ENCODE measurements at places on chromosomes 6 and 20.

DNA sequence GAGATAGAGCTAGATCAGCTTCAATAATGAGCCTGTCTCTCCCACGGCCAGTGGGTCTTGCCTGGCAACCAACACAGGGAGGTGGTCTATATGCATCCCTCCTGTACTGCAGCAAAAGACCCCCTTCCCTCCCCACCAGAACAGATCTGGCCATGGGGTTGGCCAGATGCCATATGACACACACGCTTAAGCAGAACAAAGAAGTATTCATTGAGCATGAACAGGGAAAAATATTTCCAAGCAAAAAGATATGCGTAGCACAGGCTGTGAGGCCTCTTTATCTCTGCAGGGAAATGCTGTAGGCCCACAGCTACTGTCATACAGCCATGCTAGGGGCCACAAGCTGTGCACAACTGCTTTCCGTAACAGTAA, 73.4 kb upstream of the NRSN1 start:
- DNase-seq: no peak

DNA sequence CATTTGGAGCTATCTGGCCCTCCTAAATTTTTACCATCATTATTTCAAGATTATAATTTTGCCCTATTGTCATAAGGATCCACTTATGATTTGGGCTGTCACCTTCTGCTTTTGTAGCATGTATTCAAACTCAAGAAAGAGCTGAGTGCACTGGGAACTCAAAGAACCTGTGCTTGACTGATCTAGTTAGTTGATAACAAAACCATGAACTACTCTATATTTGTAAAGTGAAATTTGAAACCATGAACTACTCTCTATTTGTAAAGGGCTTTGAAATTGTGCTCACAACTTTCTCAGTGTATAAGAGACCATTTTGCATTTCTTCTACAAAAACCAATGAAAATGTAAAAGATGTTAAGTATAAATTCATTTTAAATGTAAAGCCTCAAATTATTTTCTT, 77.5 kb upstream of the POPDC3 start:
- DNase-seq: no peak

- peak; percentile 37 for DNase-seq
Measured at GRCh38 chr6:137043710-137044365, 927 bp downstream of the IL20RA start.

DNA sequence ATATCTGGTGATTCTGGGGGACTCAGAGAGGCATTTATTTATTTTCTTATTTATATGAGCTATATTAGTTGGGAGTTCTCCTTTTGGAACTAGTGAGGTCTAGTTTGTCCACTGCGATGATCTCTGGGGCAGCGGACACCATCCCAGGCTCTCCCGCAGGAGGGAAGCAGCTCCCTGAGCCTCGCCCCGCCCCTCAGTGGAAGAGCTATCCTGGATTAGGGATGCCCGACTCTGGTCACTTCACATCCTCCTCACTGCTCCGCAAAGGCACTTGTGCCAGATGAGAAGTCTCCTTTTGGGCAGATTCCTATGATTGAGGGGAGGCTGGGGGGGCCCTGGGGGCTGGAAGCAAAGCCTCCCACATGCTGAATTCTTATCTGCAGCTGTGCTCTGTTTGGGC, 3.6 kb upstream of the MAS1 start:
- DNase-seq: no peak

DNA sequence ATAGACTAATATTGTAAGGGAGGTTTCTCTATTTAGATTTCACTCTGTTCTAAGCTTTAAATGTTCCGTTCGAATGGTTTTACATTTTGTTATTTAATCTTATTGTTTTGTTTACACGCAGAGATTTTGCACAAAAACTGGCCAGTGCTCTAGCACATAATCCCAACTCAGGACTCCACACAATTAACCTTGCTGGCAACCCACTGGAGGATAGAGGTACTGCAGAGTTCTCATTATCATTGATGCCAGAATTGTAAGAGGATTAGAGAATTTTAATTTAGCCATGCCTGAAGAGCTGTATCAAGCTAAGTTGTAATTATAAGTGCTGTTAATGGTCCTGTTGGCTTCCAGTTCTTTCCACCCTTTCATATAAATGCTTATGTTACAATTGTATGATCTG, 179.7 kb upstream of the SCGN start:
- no peak for DNase-seq

GRCh38 chr6:28710466-28711191, 184.9 kb downstream of the GPX5 start:
- DNase-seq: peak; percentile 66

GRCh38 chr6:149723771-149724417, 6.0 kb upstream of the LATS1 start:
- peak; percentile 61 for DNase-seq

DNA sequence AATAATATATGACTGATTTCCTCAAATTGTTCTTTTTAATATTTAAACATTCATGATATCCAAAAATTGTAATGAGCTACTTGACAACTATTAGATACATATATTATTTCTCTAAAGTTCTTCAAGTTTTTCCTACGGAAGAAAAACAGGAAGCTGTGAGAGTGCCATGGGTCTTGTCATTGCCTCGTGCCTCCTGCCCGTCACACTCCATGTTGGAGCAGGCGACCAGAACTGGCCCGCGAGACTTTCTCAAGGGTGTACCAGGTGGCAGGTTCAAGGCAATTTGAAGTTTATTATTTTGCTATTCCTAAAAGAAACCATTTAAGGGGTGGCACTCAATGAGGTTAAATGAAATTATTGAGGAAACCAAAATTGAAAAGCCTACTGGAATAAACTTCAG, 337.2 kb downstream of the HACE1 start:
- DNase-seq: no peak

DNA sequence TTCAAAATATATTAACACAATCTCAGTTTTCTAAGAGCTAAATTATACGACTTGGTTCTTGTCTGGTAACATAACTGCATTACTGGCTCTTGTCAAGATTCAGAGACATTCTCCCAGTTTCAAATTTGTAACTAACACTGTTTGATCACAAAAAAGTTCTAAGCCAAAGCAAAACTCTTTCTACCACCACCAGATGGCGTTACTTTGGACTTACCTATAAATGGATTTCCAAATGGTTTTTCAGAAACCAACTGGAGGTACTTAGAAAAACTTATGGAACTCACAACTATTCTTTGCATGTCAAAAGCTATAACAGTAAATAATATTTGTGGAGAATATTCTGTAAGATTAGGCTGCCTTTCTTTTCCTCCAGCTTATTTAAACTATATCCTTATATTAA, 34.2 kb upstream of the GFRAL start:
- peak; percentile 2 for DNase-seq

- peak; percentile 76 for DNase-seq
Measured at GRCh38 chr6:56040223-56040622, 164.8 kb upstream of the BMP5 start.

- DNase-seq: no peak
Measured at GRCh38 chr6:80523531-80523997, 417.1 kb downstream of the BCKDHB start.

DNA sequence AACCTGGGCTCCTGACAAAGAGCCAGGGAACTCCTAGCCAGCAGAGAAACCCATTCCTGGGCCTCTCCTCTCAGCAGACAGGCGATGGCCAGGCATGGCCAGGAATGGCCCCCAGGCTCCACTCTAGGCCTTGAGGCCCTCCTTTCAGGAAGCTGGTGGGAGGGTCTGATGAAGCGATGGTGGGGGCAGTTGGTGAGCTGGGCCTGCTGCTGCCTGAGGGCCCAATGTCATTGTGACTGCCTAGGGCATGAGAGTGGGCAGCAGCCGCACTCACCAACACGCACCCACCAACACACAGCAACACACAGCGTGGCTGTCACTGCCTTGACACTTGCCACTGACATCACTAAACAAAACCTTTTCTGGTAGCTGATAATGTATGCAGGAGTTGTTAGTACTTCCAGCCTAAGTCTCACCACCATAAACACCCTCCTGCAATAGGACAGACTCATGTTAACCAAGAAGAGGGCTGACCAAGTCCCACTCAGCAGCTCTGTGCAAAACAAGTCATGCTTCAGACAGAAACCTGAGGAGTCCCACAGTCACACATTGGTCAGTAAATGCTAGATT, 69.3 kb downstream of the ABHD12 start:
- DNase-seq: no peak

DNA sequence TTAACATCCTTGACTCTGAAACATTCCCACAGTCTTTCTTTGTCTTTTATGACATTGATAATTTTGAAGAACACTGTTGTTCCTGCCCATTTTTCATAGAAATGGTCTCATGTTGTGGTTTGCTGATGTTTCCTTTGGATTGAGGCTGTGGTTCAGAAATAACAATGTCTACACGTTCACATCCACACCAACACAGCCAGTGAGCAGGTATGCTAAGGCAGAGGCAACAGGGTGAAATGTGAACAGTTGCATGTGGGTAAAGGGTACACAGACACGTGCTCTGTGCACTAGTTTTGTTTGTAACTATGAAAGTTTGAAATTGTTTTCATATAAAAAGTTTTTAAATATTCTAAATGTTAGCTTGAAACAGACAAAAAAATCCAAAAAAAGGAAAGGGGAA, 78.4 kb downstream of the GINS1 start:
- DNase-seq: no peak

DNA sequence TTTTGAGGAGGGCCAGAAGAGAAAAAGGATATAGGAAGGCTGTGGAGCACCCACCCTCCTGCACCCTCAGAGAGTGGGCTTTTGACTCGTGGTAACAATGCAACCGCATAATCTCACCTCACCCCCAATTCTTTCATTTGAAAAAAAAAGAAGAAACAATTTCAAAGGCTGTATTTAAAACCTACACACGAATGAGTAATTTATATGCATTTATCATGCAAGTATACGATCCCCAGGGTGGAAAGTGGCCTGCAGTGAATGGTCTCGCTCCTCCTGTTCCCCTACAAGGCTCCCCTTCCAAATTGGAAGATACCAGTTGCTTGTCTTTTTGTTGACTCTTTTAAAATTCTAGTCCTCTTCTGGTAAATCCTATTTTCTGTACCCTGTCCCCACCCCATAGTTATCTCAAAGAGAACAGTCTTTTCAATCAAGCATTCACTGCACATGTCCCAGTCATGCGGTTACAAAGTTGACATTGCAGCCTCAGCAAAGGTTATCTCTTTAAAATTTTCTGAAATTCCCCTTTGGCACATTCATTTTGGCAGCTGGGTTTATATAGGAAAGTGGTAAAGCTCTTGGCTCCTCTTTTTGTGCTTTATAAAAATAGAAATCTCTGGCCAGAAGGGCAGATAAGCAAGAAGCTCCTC, 110.6 kb downstream of the ARID1B start:
- DNase-seq: no peak

DNA sequence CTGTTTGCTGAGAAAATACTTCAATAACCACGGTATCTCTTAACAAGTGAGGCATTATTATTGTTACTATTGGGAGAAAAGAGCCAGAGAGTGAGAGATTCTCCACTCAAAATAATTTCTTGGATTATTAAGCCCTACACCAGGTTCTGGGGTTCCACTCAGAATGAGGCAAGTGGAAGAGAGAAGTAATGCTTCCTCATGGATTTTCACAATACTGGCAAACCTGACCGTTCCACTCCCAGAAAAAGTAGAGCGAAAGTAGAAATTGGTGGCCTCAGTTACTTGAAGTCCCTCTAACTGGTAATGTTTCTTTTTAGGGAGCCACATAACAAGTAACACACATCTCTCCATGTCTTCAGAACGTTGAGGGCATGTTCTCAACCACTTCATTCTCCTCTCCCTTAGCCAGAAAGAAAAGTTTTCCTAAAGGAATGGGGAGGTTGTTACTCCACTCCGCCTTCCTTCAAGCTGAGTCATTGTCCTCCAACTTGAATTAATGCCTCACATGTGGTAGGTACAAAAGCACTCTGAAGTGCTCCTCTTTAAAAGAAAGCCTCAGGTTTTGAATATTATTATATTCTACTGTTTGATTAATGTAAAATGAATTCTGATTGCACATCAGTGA, 1.9 kb downstream of the BAG2 start:
- DNase-seq: peak; percentile 84

DNA sequence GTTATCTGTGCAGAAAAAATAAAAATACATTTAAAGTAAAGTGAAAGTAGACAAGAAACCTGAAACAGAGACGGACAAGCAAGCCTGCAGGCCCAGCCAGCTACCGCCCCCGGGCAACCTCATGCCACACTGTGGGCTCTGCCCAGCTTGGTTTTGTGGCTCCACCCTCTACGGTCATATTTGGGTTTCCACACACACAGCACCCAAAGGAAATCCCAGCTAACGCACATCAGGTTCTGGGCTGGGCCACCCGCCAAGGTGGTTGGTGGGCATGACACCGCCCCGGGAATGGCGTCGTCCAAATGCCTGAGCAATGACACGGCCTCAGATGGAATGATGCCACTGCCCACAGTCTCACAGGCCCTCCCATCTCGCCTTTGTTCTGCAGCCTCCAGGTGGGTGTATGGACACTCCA, 22.9 kb downstream of the FAM110A start:
- peak; percentile 49 for DNase-seq

DNA sequence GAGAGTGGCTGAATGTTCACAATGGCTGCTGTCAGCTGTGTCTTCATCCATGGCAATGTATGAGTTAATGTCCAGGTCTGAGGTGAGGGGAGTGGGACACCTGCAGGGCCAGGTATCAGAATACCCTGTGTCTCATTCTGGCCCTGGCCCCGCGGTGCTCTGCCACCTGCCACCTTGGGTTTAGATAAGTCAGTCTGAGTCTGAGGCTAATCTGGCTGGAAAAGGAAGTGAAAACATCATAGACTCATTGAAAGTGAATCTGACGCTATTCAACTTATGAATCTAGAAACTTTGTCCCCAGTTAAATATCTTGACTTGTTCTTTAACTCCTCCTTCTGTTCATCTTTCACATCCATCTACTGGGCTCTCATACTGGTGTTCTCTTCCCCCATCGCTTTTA, 267.1 kb upstream of the JAG1 start:
- DNase-seq: no peak
